ENCODE measurements at places on chromosomes 5 and 9. TPM values are rescaled to one million over a fixed set of nuclear protein-coding genes. Genes with fewer than 3 reads are reported as not detected.

SYK gene
- total RNA-seq: 0.33 TPM

CDH9 gene
- total RNA-seq: not detected

ESM1 gene
- not detected for total RNA-seq

SPATA31A3 gene
- total RNA-seq: not detected

PCDHB16 gene
- 0.11 TPM for total RNA-seq

MEF2C gene
- 0.22 TPM for total RNA-seq

TEX48 gene
- total RNA-seq: not detected

TNIP1 gene
- 146 TPM for total RNA-seq

SPINK1 gene
- total RNA-seq: not detected

SLC30A5 gene
- 49.7 TPM for total RNA-seq

SOX30 gene
- total RNA-seq: not detected

LHX3 gene
- total RNA-seq: not detected

RIGI gene
- 2.4 TPM for total RNA-seq

LCN15 gene
- not detected for total RNA-seq

SEMA4D gene
- total RNA-seq: 34.2 TPM

ARL10 gene
- total RNA-seq: 13.0 TPM

HRCT1 gene
- 0.39 TPM for total RNA-seq

MRNIP gene
- 6.2 TPM for total RNA-seq

DBH gene
- not detected for total RNA-seq

ZNF454 gene
- total RNA-seq: 2.7 TPM

ORM1 gene
- not detected for total RNA-seq
